ENCODE measurements at places on chromosomes 1 and 21. TPM values are rescaled to one million over a fixed set of nuclear protein-coding genes. Genes with fewer than 3 reads are reported as not detected.

The MPL gene
- total RNA-seq, result not detected

The SPRR3 gene
- total RNA-seq, result not detected

DNA sequence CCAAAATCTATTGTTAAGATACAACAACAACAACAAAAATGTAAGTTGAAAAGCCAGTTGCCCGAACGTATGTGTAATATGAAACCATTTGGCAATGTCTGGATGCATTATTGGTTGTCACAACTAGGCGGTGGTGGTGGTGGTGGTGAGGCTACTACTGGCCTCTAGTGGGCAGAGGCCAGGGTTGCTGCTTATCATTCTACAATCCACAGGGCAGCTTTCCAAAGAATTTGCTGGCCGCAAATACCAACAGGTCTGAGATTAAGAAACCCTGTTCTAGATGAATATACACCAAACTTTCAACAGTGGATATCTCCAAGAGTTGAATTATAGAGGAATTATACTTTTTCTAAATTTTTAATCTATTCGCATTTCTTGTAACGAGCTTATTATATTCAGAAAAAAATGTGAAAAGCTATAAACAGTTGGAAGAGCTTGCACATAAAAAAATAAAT is 26.8 kb upstream of the ZNF697 start:
- no peaks in the 10 kb centered on the region for H3K36me3 ChIP-seq
- peaks cover 30% of the 10 kb centered on the region for H3K4me1 ChIP-seq
- peak overlapping the region; percentile 77 for H3K4me3 ChIP-seq
- H3K27me3 ChIP-seq, result no peaks in the 10 kb centered on the region
- peak overlapping the region; percentile 87 for H3K27ac ChIP-seq

GRCh38 chr1:44655609-44656008 is 18.7 kb downstream of the TMEM53 start:
- H3K4me3 ChIP-seq, result no peak overlapping the region
- peaks cover 8% of the 10 kb centered on the region for H3K36me3 ChIP-seq
- no peak for DNase-seq

DNA sequence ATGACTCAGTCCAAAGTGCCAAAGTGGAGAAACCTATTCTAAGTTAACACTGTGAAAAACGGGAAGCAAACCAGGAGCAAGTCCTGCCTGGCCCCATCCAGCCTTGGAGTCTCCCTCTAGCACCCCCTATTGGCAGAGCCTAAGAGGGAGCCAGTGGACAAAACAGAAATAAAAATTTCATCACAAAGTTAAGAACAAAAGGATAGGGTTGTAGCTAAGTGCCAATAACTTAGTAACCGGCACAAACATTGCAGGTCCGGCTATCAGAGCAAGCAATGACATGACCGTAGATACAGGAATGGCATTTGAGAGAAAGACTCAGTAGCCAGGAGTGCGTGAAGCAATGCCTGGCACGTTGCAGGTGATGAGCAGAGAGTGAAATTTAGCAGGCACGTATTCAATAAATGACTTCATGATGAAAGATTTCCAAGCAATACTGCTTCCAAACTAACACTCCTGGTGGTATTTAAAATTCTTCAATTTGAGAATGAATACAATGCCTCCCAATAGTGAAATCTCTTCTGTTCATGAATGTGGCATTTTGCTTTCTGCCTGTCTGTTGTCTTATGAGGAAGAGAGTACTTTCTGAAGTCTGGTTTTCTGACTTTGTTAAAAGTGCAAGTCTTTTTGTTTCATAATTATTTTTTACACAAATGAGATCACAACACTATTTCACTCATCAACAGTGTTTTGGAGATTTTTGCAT is 391.0 kb downstream of the OMA1 start:
- H3K4me1 ChIP-seq, result no peaks in the 10 kb centered on the region
- H3K27ac ChIP-seq, result no peak overlapping the region
- no peak for DNase-seq
